ENCODE measurements at places on chromosomes 1 and 21.
A peak's percentile ranks its signal among the peaks of the same experiment; 100 is the strongest.

DNA sequence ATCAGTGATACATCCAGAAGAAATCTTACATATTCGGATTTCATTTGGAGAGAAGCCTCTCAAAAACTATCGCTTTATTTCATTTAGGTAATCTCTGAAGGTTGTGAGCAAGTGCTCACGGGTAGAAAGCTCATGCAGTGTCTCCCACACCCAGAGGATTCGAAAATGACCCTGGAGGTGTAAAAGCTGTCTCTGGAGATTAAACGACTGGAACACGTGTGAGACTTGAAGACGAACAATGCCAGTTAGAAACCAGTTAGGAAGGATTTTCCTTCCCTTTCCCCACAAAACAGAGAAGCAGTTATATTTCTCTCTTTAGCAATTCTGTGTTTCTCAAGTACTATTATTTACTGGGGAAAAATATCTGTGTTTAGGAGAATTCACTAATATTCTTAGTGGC lies 92.5 kb upstream of the CD55 start:
- no peak for DNase-seq

- DNase-seq: no peak
Observed at GRCh38 chr1:181984006-181984405, 77.5 kb downstream of the ZNF648 start.

- DNase-seq: no peak
Observed at GRCh38 chr1:208980605-208981004, 602.9 kb upstream of the CAMK1G start.

DNA sequence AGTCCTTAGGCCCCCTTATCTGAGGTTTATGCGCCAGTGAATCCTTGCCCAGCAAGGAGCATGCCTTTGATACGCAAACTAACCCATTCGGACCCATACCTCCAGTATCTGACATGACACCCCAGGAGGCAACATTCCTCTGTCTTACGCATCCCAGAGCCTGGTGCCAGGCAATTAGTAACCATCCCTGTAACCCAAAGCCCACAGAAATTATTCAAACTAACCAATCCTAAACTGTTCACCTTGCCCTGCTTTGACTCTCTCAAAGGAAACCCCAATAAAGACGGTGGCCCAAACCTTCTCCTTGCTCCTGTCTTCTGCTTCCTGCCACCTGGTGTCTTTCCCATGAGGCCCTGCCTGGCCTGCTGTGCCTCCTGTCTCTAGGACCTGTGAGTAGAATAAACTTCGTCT lies 36.4 kb downstream of the ZNF496 start:
- DNase-seq: no peak

- DNase-seq: no peak
Observed at GRCh38 chr1:84387480-84388163, 10.7 kb upstream of the DNASE2B start.

DNA sequence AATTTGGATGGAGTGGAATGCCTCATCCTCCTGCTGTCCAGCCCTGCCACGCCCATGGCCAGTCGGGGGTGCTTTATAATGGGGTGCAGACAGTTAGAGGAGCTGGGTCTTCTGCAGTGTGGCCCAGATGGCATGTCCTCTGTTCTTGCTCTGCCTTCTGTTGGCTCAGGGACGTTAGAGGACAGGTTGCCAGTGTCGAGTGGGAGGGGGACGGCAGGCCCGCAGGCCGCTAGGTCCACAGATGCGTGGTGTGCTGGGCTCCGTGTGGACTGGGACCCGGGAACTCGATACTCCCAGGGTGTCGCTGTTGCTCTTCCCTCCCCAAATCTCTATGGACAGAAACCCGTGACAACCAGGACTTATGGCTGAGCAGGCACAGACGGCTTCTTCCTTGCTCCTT lies 33.3 kb downstream of the SIM2 start:
- DNase-seq: no peak

GRCh38 chr1:159945483-159946241 lies at the start of gene IGSF9:
Gene IGSF9 (minus strand): TSS chr1:159945613. CDS start chr1:159943454, 2,159 bp downstream.
- peak; percentile 98 for DNase-seq

- DNase-seq: peak; percentile 83
Observed at GRCh38 chr1:8822373-8823294, 5.2 kb upstream of the RERE start.

GRCh38 chr1:33381977-33382376 lies 48.9 kb downstream of the PHC2 start:
- no peak for DNase-seq

GRCh38 chr1:243379706-243380105 lies 123.9 kb downstream of the SDCCAG8 start:
- no peak for DNase-seq

DNA sequence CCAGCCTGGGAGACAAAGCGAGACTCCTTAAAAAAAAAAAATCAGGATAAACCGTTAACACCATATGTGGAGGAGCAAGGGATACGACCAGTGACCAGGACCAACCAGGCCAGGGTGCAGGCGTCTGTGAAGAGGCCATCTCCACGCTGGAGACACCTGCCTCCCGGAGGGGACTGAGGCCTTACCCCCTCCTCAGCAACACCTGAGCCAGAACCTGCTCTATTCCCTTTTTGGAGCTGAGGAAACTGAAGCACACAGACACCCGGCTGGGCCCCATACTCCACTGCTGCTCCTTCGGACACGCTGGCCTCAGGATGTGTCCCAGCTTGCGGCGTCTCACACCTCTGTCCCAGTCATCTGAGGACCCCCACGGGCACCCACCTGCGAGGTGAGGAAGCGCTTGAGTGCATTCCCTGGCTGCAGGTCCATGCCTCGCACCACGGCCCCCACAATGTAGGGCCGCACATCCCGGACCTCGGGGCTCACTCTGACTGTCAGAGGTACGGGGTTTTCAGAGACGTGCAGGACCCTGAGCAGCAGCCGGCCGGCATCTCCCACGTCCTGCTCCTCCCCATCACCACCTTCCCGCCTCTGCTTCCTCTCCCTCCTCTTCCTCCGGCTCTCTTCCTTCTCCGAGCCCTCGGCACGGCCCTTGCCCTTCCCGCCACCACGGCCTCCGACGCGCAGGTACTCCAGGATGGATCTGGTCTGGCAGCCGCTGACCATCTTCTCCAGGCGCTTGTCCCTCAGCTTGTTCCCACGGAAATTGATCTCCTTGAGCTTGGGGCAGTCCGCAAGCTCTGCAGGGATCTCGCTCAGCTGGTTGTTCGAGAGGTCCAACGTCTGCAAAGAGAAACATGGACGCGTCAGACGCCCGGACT lies 9.6 kb downstream of the LRRC47 start:
- DNase-seq: no peak

- no peak for DNase-seq
Observed at GRCh38 chr1:32774950-32775634, 42.1 kb downstream of the YARS1 start.

DNA sequence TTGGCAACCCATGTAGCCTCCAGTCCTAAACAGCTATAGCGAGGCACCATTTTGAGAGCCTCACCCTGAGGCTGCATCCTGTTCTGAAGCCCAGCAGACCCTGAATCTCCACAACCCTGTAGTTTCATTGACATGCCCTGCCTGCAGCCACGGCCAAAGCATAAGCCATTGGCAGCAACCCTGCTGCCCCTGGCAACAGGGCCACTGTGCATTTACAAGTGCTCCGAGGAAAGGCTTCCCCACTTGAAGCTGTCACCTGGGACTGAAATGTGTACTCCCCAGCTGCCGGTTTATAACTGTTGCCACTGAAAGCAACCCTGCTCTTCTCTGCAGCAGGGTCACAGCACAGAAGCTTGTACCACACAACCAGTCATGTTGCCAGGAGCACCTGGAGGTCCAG lies 124.2 kb upstream of the OLFM3 start:
- DNase-seq: peak; percentile 38

GRCh38 chr1:152035539-152036266 lies 1.1 kb downstream of the S100A11 start:
- no peak for DNase-seq

DNA sequence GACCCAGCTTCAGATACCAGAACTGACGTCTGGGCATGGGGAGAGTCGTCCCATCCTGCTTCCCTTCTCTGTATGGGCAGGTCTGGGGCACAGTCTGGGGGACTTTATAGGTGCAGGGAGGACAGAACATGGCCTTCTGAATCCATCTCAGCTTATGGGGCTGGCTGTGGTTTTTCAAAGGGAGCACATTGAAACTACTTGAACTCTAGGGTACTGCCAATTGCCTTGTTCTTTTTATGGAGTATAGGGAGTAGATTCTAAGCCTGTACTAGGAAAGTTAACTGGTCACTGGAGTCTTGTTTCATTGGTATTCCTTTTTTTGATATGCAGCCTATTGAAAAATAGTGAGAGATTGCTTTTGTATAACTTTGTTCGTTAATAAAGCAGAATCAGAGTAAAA lies 90.2 kb downstream of the ATP5PO start:
- DNase-seq: no peak

DNA sequence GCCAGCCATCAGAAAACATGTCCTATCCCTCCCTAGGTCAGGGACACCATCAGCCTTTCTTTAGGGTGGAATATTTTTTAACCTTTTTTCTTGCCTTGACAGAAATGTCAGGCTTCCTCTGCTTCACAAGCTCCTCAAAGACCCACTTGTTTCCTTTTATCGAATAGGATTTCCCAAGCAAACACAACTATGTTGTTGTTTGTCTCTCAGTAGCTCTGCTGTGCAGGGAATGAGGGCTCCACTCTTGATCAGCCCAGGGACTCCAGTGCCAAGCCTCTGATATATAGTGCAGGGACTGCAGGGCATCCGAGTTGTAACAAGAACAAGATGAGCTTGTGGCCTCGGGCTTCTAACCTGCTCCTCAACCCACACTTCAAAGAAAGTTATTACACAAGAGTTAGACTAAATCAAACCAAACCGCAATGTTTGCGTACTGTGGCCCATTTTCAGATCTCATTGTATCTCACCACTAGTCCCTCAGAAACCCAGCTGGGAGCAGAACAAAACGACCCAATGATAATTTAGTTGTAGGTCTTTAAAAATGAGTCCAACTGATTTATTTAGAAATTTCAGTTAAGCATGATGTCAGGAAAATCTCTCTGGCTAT lies 108.1 kb downstream of the ATG4C start:
- DNase-seq: no peak

DNA sequence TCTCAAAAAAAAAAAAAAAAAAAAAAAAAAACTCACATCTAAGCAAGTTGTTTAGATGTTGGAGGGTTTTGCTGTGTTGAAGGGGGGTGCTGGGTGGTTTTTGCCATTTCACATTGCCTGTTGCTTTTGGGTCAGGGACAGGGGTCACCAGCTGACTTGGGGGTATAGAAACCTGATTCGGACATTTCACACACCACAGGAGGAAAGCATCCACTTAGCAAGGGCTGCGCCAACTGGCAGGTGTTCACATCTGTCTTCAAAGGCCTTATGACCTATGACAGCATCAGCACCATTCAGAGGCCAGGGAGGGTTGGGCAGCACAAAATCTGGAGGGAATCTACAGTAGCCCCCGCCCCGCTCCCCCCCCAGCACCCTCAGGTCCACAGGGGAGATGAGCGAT lies 45.2 kb downstream of the SYF2 start:
- no peak for DNase-seq

GRCh38 chr1:185776522-185776921 lies 42.3 kb downstream of the HMCN1 start:
- DNase-seq: no peak

DNA sequence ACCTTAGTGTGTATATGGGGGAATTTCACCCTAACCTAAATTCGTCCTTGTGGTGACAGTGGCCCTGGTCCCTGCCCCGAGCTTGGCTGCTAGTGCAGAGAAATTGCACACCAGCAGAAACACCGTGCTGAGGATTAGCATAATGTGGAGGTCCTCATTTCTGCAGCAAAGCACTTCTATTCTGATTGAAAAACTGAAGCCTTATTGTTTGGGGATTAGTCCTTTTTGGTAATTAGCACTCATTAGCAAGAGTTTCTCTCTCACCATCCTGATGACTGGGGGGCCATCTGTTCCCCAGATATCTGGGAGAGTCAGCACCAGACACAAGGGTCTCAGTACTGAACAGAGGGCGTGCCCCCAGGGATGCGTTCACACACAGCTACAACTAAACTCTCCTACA lies 55.2 kb downstream of the AJAP1 start:
- DNase-seq: no peak

DNA sequence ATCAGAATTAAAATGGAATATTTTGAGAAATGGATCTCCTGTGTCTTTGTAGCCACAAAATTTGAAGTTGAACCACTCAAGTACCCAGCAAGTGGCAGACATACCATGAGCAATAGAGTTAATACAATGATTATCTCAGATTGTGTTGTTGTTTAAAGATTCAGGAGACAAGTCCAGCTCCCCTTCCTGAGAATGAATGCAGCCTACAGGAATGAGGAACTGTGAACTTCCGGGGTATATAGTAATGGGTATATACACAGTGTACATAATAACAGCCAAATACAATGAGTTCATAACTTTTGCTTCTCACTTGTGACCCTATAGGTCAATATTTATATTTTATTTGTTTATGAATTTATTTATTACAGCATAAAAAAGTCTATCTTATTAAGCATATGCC lies 445.0 kb downstream of the SETD4 start:
- no peak for DNase-seq

DNA sequence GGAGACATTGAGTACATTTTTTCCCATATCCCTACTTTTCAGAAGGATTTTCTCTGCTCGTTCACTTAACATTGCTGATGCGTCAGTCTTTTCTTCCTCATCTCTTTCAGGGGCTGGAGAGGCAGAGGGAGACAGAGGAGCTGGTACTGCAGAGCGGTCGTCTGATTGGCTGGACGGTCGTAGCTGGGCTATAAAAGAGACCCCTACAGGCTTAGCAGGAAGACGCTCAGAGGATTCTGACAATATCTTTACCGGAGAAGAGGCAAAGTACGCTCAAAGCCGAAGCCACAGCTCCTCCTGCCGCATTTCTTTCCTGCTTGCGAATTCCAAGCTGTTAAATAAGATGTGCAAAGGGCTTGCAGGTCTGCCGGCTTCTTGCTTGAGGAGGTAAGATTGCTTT lies at the start of gene RGS4:
RGS4 (plus strand) TSS at position 220 of the 400 bp plus-strand sequence; CDS start at position 344, 124 bp downstream.
- no peak for DNase-seq

DNA sequence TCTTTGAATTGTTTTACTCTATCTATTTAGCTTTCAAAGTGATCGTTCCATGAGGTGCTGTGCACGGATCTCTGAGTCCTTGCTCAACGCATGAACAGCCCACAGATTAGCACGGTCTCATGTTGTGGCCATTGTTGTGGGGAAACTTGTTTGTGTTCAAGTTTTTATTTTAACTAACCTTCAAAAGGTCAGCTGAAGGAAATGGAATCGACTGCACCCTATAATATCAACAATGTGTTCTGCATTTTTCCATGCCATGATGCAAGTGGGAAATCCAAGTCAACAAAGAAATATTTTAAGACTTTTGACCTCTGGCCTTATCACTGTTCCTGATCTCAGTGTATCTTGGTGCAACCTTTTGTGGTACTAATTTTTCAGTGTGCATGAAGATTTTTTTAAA lies 6.1 kb downstream of the SH2D1B start:
- no peak for DNase-seq

DNA sequence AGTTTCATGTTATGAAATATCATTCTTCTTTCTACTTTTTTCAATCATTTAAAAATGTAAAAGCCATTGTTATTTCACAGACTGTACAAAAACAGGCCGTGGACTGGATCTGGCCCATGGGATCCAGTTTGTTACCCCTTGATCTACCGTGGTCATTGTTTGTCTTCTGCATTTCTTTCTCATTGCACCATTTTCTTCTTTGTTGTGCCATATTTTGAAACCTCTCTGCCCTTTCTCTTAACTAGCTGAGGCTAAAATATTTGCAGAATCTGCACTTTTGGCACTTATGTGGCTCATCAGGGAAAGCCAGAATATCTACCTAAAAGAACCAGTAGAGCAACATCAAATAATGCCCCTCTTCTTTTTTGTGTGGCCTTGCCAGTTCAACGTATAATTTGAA lies 50.5 kb downstream of the DNAJC6 start:
- no peak for DNase-seq

GRCh38 chr1:109782927-109783326 lies 19.2 kb upstream of the EPS8L3 start:
- no peak for DNase-seq

- DNase-seq: no peak
Observed at GRCh38 chr1:203426870-203427269, 48.7 kb upstream of the PRELP start.
